CD8-positive, alpha-beta memory T cell (primary cell): ENCODE measurements at places on chromosomes 6 and 20.
A peak's percentile ranks its signal among the peaks of the same experiment; 100 is the strongest.

DNA sequence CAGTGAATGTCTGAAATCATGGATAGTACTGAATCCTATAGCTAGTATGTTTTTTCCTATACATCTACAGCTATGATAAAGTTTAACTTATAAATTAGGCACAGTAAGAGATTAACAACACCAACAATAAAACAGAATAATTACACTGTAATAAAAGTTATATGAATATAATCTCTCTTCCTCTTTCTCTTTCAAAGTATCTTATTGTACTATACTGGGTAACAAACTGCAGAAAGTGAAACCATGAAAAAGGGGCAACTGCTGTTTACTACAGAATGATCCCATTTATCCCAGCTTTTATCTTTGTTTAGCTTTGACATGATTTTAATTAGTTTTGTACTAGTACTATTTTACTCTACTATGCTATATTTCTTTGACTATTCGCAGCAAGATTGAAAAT lies 25.8 kb downstream of the ESF1 start:
- H3K27ac ChIP-seq = no peak overlapping the region
- H3K4me3 ChIP-seq = no peak overlapping the region
- no peaks in the 10 kb centered on the region for H3K4me1 ChIP-seq

GRCh38 chr6:162343936-162344645 lies 383.5 kb downstream of the PRKN start:
- DNase-seq = no peak
- no peak overlapping the region for H3K27ac ChIP-seq
- no peaks in the 10 kb centered on the region for H3K36me3 ChIP-seq
- no peak overlapping the region for H3K4me3 ChIP-seq

GRCh38 chr6:70547313-70547712 lies 19.4 kb upstream of the SDHAF4 start:
- H3K36me3 ChIP-seq = no peaks in the 10 kb centered on the region
- H3K4me1 ChIP-seq = no peaks in the 10 kb centered on the region
- no peak overlapping the region for H3K4me3 ChIP-seq
- no peaks in the 10 kb centered on the region for H3K27me3 ChIP-seq
- H3K27ac ChIP-seq = no peak overlapping the region

DNA sequence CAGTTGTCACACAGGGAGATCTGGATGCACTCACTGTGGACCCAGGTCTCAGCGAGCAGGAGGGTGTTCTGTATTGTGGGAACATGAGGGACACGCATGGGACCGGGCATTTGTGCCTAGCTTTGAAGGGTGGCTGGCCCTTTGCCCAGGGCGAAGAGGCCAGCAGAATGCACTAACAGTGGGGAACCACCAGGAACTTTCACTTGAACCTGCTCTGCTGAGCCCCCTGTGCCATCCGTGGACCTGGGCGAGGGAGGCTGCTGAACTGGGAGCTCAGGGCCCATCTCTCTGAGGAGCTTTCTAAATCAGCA lies 1.2 kb upstream of the ULBP2 start:
- no peak for DNase-seq
- H3K4me1 ChIP-seq = peaks cover 29% of the 10 kb centered on the region
- H3K36me3 ChIP-seq = no peaks in the 10 kb centered on the region

DNA sequence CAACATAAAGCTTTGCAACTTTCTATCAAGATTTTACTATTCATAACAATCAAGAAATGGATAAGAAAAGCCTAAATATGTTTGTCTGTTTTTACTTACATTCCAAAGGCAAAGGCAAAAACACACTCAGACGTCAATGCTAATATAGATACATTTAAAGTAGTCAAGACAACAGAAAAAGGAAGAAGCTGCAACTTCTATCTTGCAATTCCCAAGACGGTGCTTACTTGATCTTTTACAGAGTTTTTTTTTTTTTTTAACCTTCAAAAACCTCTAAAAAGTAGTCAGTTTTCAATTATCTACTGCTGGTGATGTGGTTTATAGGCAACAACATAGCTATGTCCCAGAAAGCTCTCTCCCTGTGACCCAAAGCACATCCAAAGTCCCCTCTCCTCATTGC lies 58.1 kb downstream of the EPB41L2 start:
- DNase-seq = no peak
- H3K4me1 ChIP-seq = no peaks in the 10 kb centered on the region
- H3K36me3 ChIP-seq = no peaks in the 10 kb centered on the region
- no peaks in the 10 kb centered on the region for H3K27me3 ChIP-seq

DNA sequence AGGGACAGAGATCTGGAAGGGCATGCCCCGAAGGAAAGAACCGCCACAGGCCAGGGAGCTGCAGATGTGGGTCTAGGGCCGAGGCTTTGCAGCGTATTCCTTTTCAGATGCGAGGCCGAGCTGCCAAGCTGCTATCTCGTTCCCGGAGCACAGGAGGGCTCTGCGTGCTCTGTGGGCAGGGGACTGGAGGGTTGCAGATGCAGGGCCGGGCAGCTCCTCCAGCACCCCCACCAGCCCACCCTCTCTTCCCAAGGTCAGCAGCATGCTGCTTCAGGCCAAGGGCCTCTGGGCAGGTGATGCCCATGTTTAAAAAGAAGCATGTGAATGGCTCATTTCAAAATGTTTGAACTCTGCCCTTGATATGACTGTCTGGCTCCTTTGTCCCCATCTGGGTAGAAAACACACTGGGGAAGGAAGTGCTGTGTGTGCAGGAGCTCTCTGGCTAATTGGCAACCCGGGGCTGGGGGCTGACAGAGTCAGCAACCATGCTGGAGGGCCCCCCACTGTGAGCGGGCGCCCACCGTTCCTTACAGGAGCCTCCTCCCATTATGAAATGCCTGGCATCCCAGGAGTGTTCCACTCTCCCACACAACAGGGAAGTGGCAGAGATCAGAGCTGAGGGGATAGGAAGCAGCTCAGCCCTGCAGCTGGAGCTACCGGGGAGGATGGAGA lies 353.3 kb downstream of the ZFAND3 start:
- H3K27me3 ChIP-seq = no peaks in the 10 kb centered on the region
- H3K36me3 ChIP-seq = no peaks in the 10 kb centered on the region
- no peak for DNase-seq
- no peak overlapping the region for H3K27ac ChIP-seq
- H3K4me3 ChIP-seq = no peak overlapping the region

DNA sequence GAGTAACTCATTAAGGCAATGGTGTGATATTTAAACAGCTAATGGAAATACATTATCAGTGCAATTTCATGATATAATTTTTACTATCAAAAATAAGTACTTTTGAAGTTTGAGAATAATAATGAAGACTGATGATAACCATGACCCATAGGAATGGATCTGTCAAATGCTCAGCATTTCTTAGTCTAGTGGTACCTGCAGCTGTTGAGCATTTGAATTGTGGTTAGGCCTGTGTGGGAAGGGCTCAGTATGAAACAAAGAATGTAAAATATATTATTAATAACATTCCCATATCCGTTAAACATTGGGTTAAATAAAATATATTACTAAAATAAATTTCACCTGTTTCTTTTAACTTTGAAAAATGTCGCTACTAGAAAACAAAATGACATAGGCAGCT lies 173.0 kb downstream of the PHF3 start:
- no peaks in the 10 kb centered on the region for H3K27me3 ChIP-seq
- no peak overlapping the region for H3K4me3 ChIP-seq
- no peaks in the 10 kb centered on the region for H3K36me3 ChIP-seq
- no peak for DNase-seq

DNA sequence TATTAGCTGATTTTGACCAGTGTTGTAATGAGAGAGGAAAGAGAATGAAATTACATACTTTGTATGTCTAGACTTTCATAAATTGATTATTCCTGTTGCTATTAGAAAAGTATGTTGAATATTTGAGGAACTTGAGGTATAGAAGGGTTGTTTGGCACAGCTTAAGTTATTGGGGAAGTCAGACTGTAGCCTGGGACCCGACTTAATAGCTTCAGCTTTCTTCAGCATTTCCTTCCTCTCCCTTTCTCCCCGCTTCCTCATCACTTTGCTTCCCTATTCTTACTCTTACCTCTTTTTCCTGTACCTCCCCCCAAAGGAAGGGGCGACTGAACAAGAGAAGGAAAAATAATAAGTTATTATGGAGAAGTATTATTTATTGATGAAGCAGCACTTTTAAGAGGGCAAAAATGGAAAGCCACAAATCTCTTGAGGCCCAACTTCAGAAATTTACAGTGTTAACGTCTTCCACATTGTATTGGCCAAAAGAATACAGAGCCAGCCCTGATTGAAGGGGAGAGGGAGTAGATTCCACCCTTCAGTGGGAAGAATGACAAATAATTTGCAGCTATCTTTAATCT lies 7.4 kb downstream of the SENP6 start:
- DNase-seq = no peak
- H3K4me3 ChIP-seq = no peak overlapping the region
- no peak overlapping the region for H3K27ac ChIP-seq
- no peaks in the 10 kb centered on the region for H3K27me3 ChIP-seq

- no peaks in the 10 kb centered on the region for H3K27me3 ChIP-seq
- H3K4me1 ChIP-seq = peaks cover 75% of the 10 kb centered on the region
- no peak overlapping the region for H3K27ac ChIP-seq
- H3K36me3 ChIP-seq = no peaks in the 10 kb centered on the region
These were observed 12.7 kb upstream of the IFNGR1 start for GRCh38 chr6:137231895-137232294.

- no peaks in the 10 kb centered on the region for H3K27me3 ChIP-seq
- no peak for DNase-seq
- H3K4me3 ChIP-seq = no peak overlapping the region
These were observed 191.5 kb downstream of the MCHR2 start for GRCh38 chr6:99802396-99803031.

GRCh38 chr6:44705596-44705995 lies 318.1 kb downstream of the CDC5L start:
- H3K27me3 ChIP-seq = no peaks in the 10 kb centered on the region
- H3K27ac ChIP-seq = no peak overlapping the region
- H3K36me3 ChIP-seq = no peaks in the 10 kb centered on the region
- no peak overlapping the region for H3K4me3 ChIP-seq
- H3K4me1 ChIP-seq = no peaks in the 10 kb centered on the region

GRCh38 chr20:61760321-61760720 lies 305.4 kb downstream of the TAF4 start:
- H3K4me1 ChIP-seq = no peaks in the 10 kb centered on the region
- H3K36me3 ChIP-seq = no peaks in the 10 kb centered on the region
- H3K27me3 ChIP-seq = no peaks in the 10 kb centered on the region
- H3K27ac ChIP-seq = no peak overlapping the region
- DNase-seq = no peak

- H3K4me1 ChIP-seq = no peaks in the 10 kb centered on the region
- H3K4me3 ChIP-seq = no peak overlapping the region
- no peaks in the 10 kb centered on the region for H3K36me3 ChIP-seq
- H3K27me3 ChIP-seq = no peaks in the 10 kb centered on the region
- H3K27ac ChIP-seq = no peak overlapping the region
These were observed 2.4 kb downstream of the UNC5CL start for GRCh38 chr6:41036601-41037000.

GRCh38 chr20:52047811-52048764 lies 143.5 kb downstream of the ZFP64 start:
- no peak for DNase-seq
- H3K27me3 ChIP-seq = no peaks in the 10 kb centered on the region
- H3K36me3 ChIP-seq = no peaks in the 10 kb centered on the region
- H3K4me1 ChIP-seq = peaks cover 12% of the 10 kb centered on the region
- H3K4me3 ChIP-seq = no peak overlapping the region

DNA sequence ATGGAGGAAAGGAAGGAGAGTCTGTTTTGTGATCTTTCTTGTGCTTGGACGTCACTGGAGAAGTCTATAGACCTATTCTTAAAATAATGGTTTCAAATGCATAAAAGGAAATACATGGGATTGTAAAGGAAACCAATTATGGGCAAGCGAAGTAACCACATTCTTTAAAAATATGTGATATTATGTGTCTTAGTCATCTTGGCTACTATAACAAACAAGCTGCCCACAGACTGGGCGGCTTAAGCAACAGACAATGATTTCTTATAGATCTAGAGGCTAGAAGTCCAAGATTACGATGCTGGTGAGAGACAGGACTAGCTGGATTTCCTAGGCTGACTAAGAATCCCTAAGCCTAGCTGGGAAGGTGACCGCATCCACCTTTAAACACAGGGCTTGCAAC lies 49.4 kb upstream of the CD83 start:
- no peak for DNase-seq
- no peaks in the 10 kb centered on the region for H3K27me3 ChIP-seq
- H3K27ac ChIP-seq = no peak overlapping the region
- no peak overlapping the region for H3K4me3 ChIP-seq
- H3K4me1 ChIP-seq = no peaks in the 10 kb centered on the region
- no peaks in the 10 kb centered on the region for H3K36me3 ChIP-seq

DNA sequence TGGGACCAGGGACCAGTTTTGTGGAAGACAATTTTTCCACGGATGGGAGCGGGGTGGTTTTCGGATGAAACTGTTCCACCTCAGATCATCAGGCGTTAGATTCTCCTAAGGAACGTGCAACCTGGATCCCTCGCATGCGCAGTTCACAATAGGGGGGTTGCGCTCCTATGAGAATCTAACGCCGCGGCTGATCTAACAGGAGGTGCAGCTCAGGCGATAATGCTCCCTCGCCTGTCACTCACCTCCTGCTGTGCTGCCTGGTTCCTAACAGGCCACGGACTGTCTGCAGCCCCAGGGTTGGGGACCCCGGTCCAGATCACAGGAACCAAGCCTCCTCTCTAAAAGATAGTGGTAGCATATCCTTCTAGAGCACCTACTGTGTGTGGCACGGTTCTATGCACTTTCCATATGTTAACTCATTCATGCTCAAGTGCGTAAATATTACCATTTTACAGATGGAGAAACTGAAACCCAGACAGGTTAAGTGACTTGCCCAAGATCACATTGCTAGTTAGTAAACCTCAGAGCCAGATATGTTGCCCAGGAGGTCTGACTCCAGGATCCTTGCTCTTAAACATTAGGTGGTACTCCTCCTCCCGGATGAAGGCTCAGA lies 25.3 kb downstream of the SPDEF start:
- H3K27ac ChIP-seq = no peak overlapping the region
- no peak for DNase-seq
- H3K27me3 ChIP-seq = no peaks in the 10 kb centered on the region
- peaks cover 14% of the 10 kb centered on the region for H3K4me1 ChIP-seq
- no peak overlapping the region for H3K4me3 ChIP-seq

GRCh38 chr6:27836141-27836782 lies 75.9 kb downstream of the OR2B2 start:
- peak overlapping the region; percentile 71 for H3K4me3 ChIP-seq
- H3K4me1 ChIP-seq = peaks cover 30% of the 10 kb centered on the region
- no peaks in the 10 kb centered on the region for H3K27me3 ChIP-seq
- no peaks in the 10 kb centered on the region for H3K36me3 ChIP-seq

GRCh38 chr20:60420676-60421229 lies 462.5 kb downstream of the CDH26 start:
- DNase-seq = no peak
- H3K27me3 ChIP-seq = no peaks in the 10 kb centered on the region
- H3K4me3 ChIP-seq = no peak overlapping the region

DNA sequence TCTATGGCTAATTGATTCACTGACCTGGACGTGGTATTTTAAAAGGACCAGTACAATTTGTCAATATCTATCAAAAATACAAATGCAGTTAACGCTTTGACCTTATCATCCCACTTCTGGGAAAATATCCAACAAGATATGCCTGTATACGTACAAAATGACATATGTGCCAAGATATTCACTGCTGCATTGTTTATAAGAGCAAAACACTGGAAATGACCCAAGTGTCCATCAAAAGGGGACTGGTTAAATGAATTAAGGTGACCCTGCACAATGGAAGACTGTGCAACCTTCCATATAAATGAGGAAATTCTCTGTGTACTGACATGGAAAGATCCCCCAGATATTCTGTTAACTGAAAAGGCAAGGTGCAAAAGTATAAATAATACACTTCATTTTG lies 13.9 kb downstream of the TRAM2 start:
- no peaks in the 10 kb centered on the region for H3K27me3 ChIP-seq
- no peak overlapping the region for H3K4me3 ChIP-seq
- peaks cover 13% of the 10 kb centered on the region for H3K4me1 ChIP-seq
- H3K36me3 ChIP-seq = no peaks in the 10 kb centered on the region
- DNase-seq = no peak
- H3K27ac ChIP-seq = no peak overlapping the region

GRCh38 chr6:14127611-14128010 lies 10.0 kb downstream of the CD83 start:
- no peak overlapping the region for H3K27ac ChIP-seq
- no peaks in the 10 kb centered on the region for H3K27me3 ChIP-seq
- no peak for DNase-seq
- no peak overlapping the region for H3K4me3 ChIP-seq
